ENCODE measurements at places on chromosomes 5 and 9.

DNA sequence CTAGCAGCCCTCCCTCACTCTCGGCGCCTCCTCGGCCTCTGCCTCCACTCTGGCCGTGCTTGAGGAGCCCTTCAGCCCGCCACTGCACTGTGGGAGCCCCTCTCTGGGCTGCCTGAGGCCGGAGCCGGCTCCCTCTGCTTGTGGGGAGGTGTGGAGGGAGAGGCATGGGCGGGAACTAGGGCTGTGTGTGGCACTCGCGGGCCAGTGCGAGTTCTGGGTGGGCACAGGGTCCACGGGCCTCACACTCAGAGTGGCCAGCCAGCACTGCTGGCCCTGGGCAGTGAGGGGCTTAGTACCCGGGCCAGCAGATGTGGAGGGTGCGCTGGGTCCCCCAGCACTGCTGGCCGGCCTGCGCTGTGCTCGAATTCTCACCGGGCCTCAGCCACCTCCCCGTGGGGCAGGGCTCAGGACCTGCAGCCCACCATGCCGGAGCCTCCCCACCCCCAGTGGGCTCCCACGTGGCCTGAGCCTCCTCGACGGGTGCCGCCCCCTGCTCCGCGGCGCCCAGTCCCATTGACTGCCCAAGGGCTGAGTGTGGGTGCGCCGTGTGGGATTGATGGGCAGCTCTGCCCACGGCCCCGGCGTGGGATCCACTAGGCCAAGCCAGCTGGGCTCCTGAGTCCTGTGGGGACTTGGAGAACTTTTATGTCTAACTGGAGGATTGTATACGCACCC, 30.4 kb upstream of the FCHO2 start:
- H3K4me1 ChIP-seq: no peaks in the 10 kb centered on the region
- peaks cover 8% of the 10 kb centered on the region for H3K27me3 ChIP-seq
- no peaks in the 10 kb centered on the region for H3K36me3 ChIP-seq
- no peak overlapping the region for H3K4me3 ChIP-seq

DNA sequence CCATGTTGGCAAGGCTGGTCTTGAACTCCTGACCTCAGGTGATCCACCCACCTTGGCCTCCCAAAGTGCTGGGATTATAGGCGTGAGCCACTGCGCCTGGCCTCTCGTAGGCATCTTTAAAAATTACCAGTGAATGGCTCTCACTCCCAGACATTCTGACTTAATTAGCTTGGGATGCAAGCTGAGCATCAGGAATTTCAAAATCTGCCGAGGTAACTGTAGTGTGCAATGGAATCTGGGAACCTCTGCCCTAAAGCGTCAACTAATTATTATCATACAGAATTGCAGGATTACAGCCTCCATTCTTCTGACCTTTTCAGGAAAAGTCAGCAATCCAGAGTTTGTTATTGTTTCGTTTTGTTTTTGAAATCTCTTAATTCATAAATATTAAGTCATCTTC, 213.4 kb upstream of the DMAC1 start:
- no peaks in the 10 kb centered on the region for H3K4me1 ChIP-seq
- DNase-seq: no peak
- no peak overlapping the region for H3K4me3 ChIP-seq
- H3K36me3 ChIP-seq: no peaks in the 10 kb centered on the region

GRCh38 chr5:52987711-52988331, 1.3 kb upstream of the ITGA2 start:
- peak overlapping the region; percentile 80 for H3K4me3 ChIP-seq
- DNase-seq: no peak
- peaks cover 39% of the 10 kb centered on the region for H3K4me1 ChIP-seq
- H3K27me3 ChIP-seq: peaks cover 44% of the 10 kb centered on the region
- H3K27ac ChIP-seq: peak overlapping the region; percentile 16

DNA sequence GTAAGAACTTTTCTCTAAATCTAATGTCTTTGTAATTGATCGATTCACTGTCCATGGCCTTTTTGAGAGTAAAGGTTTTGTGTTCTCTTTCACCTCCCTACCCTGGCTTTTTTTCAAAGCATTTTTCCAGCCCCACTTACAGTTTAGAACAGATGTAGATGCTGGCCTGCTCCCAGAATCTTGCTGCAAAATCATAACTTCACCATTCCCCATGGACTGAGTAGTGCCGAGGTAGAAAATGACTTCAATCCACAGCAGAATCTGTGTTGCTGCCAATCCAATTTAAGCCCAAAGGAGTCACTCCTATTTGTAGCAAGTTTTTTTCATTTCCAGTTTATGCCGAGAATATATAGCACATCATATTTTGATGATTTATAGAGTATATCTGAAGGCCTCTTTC, 46.5 kb upstream of the CEMIP2 start:
- H3K36me3 ChIP-seq: no peaks in the 10 kb centered on the region
- H3K4me1 ChIP-seq: peaks cover 10% of the 10 kb centered on the region
- no peak overlapping the region for H3K4me3 ChIP-seq
- no peak for DNase-seq
- no peak overlapping the region for H3K27ac ChIP-seq

GRCh38 chr9:126853667-126854066, 6.8 kb upstream of the ZBTB34 start:
- no peaks in the 10 kb centered on the region for H3K4me1 ChIP-seq
- no peak overlapping the region for H3K4me3 ChIP-seq
- peaks cover 51% of the 10 kb centered on the region for H3K27me3 ChIP-seq
- no peak for DNase-seq
- H3K27ac ChIP-seq: no peak overlapping the region
- no peaks in the 10 kb centered on the region for H3K36me3 ChIP-seq

DNA sequence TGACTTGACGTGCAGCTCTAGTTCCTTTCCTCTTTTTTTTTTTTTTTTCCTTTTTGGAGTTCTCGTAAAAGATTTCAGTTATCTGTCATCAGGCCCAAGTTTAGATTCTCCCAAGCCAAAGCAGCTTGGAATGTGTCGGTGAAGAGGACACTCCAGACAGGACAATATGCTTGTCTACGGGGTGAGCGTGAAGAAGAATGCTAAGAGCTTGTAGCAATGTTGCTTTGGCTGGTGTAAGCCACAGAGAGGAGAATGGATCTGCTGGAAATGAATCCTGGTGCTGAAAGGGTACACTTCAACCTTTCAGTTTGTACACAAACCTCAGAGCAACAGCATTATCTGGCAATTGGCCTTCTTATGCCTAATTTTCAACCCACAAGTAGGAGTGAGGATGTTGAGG, 92.4 kb downstream of the ISL1 start:
- no peaks in the 10 kb centered on the region for H3K27me3 ChIP-seq
- no peaks in the 10 kb centered on the region for H3K4me1 ChIP-seq
- H3K27ac ChIP-seq: no peak overlapping the region

GRCh38 chr9:37626708-37627292, 24.0 kb upstream of the FRMPD1 start:
- DNase-seq: no peak
- no peak overlapping the region for H3K4me3 ChIP-seq
- peaks cover 6% of the 10 kb centered on the region for H3K27me3 ChIP-seq
- no peaks in the 10 kb centered on the region for H3K4me1 ChIP-seq
- no peaks in the 10 kb centered on the region for H3K36me3 ChIP-seq

DNA sequence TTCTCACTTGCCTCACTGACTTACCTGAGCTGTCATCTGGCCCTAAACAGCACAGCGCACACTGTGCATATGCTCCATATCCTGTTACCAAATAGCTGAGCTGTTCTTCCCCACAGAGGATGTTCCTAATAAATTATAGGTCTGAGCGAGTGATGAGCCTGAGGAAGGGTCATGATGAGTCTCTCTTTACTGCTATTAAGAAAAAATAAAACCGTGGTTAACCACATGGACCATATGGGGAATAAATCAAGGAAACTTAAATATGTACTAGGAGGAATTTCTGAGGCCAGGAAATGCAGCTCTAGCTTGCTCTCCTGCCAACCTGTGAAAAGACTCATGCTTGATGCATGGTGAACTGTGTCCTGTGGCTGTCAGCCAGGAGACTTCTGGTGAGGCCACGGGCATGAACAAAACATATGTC, 424.8 kb upstream of the DMAC1 start:
- no peaks in the 10 kb centered on the region for H3K4me1 ChIP-seq
- H3K36me3 ChIP-seq: no peaks in the 10 kb centered on the region
- no peak for DNase-seq
- no peaks in the 10 kb centered on the region for H3K27me3 ChIP-seq
- no peak overlapping the region for H3K27ac ChIP-seq

DNA sequence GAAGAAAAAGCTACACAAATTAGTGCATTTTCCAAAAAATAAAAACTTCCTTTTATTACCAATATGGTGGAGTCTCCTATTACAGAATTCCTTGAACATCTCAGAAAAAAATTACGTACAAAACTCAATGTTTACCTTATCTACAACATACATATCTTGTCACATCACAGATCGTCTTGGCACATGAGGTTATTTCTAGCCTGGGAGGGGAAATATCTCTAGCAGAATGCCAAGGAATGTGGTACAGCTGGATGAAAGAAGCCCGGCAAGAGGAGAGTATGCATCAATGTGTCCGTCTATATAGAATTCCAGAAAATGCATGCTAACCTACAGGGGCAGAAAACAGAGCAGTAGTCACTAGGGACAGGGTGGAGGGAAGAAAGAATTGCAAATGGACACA, 443.8 kb downstream of the ZSWIM6 start:
- no peaks in the 10 kb centered on the region for H3K36me3 ChIP-seq
- no peak for DNase-seq
- H3K27me3 ChIP-seq: peaks cover 5% of the 10 kb centered on the region
- no peaks in the 10 kb centered on the region for H3K4me1 ChIP-seq
- no peak overlapping the region for H3K4me3 ChIP-seq

DNA sequence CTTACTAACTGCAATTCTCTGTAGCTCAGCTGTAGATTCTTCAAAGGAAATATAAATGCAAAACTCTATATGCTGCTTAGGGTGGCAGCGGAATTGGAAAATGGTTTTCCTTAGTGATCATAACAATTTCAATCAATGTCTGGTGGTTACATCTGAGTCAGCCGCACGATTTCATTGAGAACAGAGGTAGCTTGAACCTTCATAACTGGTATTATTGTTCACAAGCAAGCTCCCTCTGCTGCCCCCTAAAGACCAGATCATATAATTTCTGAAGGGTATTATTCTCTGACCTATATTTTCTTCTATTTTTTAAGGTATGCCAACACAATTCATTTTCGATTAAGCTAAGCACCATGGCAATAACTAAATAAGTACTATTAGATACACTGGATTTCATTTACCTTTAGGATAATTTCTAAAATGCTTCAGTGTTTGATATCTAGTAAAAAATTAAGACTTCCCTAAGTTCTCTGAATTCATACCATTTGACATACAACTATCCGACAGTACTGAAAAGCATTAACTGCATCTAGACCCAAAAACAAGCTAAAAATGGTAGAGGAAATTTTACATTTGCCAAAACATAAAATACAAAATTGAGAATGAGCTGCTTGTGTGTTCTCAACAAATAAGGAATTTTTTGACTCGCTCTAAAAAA, 181.1 kb upstream of the SPEF2 start:
- H3K36me3 ChIP-seq: no peaks in the 10 kb centered on the region
- DNase-seq: no peak
- no peak overlapping the region for H3K27ac ChIP-seq
- H3K4me1 ChIP-seq: no peaks in the 10 kb centered on the region
- no peak overlapping the region for H3K4me3 ChIP-seq

- H3K27me3 ChIP-seq: peaks cover 4% of the 10 kb centered on the region
- H3K4me1 ChIP-seq: peaks cover 34% of the 10 kb centered on the region
- peak overlapping the region; percentile 38 for H3K27ac ChIP-seq
- peaks cover 6% of the 10 kb centered on the region for H3K36me3 ChIP-seq
- no peak for DNase-seq
These were observed 1.6 kb upstream of the ST6GALNAC4 start for GRCh38 chr9:127918183-127919107.

Data from activated T-helper 2 cell treated with anti-CD3 and anti-CD28 coated beads, Interferon-gamma antibody, Interleukin-2, Interleukin-4, amounts not matched to agents 10 μg/mL and 5 μg/mL and 100 μg/mL, durations not matched to agents 14 hours and 24 hours and 36 hours (primary cell).